ENCODE measurements at places on chromosomes 2 and 18.

GRCh38 chr2:86420913-86421312 lies 20.3 kb upstream of the KDM3A start:
- DNase-seq: no peak

DNA sequence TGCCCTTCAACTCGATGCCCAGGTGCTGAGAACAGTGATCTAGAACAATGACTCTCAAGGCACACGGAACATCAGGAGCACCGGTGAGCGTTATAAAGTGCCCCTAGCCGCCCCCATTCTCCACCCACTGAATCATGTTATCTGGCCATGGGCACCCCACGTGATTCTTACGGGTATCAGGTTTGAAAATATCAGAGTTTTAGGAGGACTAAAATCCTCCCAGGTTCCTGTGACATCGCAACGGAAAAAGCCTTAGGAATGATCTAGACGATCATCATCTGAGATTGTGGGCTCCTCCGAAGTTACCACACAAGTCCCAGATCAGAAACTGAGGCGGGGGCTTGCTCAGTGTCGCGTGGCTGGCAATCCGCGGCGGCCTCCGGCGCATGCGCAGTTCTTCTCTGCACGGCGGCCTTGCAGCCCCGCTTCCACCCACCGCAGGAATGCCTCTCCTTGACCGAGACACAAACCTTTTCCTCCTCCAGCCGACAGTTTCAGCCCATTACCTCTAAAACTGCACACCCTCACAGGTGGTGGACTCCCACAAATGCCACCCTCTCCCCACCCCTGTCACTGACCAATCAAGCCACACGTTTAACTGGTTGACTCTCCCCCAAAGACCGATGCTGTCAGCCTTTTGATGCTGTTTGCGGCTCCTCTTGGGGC lies 5.8 kb upstream of the MRPL33 start:
- no peak for DNase-seq

GRCh38 chr2:24546669-24547068 lies 55.6 kb downstream of the NCOA1 start:
- no peak for DNase-seq

GRCh38 chr2:57990118-57990725 lies 56.4 kb upstream of the VRK2 start:
- no peak for DNase-seq

GRCh38 chr2:178928077-178928476 lies 120.9 kb upstream of the TTN start:
- DNase-seq: no peak

DNA sequence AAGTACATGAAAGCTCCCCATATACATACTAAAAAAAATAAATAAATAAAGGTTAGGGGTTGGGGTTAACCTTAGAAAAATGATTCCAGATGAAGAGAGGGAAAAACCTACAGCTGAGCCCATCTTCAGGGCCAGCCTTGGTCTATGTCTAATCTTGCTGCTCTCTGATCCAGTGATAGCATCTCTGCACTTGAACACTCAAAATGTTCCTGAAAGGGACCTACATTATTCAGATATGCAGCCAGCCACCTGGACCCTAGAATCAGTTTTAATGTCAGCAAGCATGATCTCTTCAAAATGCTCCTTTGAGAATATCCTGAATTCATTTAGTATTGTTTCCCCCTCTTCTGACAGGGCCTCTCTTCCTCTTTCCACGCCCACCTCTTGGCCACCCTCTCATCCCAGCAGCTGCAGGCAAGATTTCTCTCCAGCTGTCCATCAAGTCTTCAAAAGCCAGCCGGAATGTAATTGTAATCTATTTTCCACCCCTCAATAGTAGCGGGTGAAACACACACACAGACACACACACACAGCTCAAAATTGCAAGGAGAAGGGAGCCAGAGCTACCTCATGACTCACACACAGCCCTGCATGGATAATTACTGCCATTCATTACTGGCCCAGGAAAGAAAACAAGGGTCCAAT lies 135.5 kb downstream of the MYO3B start:
- DNase-seq: no peak

GRCh38 chr2:160022162-160022561 lies 40.3 kb downstream of the PLA2R1 start:
- peak; percentile 50 for DNase-seq

GRCh38 chr2:23954325-23955014 lies 14.2 kb downstream of the UBXN2A start:
- DNase-seq: no peak

GRCh38 chr18:64027931-64028695 lies 58.2 kb downstream of the SERPINB8 start:
- no peak for DNase-seq

DNA sequence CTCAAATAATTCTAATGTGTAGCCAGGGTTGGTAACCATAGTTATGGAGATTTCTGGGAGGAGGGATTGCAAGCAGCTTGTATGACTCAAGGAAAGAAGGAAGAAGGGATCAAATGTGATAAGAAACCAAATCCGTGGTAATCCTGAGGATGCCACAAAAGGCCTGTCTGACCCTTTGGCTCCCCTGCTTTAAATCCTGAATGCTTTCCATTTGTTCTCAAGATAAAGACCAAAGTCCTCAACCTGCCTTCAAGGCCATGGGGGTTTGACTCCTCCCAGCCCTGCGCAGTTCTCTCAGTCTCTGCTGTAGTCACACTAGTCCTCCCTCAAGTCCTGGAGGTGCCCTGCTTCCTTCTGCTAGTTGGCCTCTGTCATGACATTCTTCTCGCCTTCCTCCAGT lies 74.0 kb downstream of the SUMO1 start:
- DNase-seq: no peak

- DNase-seq: no peak
Measured at GRCh38 chr18:45034179-45034578, 353.5 kb downstream of the SETBP1 start.

Data from AML-193 (cell line).